ENCODE measurements at places on chromosomes 11 and 22. TPM values are rescaled to one million over a fixed set of nuclear protein-coding genes. Genes with fewer than 3 reads are reported as not detected.

DNA sequence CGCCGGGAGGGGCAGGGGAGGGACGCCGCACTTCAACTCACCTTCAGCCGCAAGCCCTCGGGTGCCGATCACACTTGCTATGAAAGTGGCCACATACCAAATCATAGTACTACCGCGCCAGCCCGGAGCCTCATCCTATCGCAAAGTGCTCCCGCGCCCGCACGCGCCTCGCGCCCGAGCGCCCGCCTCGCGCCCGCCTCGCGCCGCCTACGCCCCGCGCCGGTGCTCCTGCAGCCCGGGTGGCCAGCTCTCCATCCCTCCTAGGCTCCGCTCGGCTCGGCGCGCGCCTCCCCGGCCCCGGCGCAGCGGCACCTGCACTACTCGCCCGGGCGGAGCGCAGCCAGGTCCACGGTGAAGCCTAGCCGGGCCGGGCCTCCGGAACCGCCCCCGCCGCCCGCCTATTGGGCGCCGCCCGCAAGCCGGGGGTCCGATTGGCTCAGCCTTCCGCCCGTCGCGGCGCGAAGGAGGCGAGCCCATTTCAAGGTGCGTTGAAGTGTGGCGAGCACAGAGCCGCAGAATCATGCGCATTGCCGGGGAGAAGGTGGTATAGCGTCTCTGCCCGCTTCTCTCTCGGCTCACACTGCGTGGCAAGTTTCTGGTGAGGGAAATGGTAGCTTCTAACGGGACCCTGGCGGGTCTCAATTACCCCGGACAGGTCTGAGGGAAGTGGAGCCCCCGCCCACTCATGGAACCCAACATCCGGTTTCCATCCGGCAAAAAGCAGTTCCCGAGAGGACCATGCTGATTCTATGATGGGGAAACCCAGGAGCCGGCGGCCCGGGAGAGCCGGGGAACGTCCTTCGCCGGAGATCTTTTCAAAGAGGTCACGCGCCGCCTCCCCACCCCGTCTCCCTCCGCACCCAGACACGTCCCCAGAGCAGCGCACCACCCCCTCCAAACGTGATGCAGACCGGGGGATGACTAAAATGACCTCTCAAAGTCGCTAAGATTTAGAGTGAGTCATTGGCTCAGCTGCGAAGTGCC lies at the start of gene IGSF9B:
Gene IGSF9B, minus strand, starts transcription at position 319 of the 984 bp plus-strand sequence. Its CDS starts 214 bp downstream, at position 105.
- DNase-seq: peak; percentile 98

MUC2 gene
- total RNA-seq: not detected

OR52H1 gene
- total RNA-seq: not detected

- DNase-seq: peak; percentile 81
These were observed 47.3 kb downstream of the CCDC81 start for GRCh38 chr11:86421946-86422345.

FBLN1 gene
- total RNA-seq: 305 TPM

PDGFD gene
- total RNA-seq: 4.8 TPM

- peak; percentile 75 for DNase-seq
These were observed 26.2 kb upstream of the GCAT start for GRCh38 chr22:37781434-37782059.

- peak; percentile 96 for DNase-seq
These were observed 528 bp upstream of the ARRB1 start for GRCh38 chr11:75351791-75352587.

OR52I1 gene
- not detected for total RNA-seq

GRCh38 chr22:27312966-27313855 lies 488.3 kb downstream of the MN1 start:
- no peak for DNase-seq

THY1 gene
- 19.3 TPM for total RNA-seq

DNA sequence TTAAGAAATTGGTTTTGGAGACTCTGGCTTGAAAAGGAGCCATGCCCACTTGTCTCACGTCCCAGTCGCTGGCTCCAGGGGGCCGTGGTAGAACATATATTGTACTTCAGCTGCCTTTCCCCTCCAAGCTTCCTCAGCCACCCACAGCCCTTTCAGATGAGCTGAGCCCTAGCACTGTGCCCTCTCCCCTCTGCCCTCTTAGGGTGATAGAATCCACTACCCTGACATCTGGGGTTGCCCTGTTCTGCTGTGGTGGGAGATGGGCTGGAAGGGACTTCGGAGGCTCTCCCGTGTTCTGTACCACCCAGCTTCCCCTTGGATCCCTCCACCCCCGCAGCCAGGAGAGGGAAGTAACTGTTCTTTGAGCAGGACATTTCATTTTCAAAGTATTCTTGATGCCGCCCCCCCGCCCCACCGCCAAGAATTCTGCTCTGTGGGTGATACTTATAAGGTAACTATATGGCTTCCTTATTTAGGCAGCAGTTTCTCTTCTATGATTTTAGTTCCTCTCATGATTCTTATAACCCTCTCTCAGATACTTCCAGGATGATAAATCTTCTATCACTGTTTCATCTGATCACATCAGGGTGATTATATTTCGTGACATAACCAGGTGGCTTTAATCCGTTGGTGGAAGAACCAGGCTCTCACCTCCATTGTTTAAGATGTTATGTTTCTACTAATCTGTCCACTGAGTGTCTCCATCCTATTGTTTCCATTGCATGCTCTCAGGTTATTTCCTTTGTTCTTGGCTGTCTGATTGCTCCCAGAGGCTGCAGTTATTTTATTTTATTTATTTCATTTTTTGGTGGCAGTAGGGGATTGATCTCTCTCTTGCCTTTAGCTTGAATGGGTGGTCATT lies 24.1 kb downstream of the ZBTB16 start:
- no peak for DNase-seq

DNA sequence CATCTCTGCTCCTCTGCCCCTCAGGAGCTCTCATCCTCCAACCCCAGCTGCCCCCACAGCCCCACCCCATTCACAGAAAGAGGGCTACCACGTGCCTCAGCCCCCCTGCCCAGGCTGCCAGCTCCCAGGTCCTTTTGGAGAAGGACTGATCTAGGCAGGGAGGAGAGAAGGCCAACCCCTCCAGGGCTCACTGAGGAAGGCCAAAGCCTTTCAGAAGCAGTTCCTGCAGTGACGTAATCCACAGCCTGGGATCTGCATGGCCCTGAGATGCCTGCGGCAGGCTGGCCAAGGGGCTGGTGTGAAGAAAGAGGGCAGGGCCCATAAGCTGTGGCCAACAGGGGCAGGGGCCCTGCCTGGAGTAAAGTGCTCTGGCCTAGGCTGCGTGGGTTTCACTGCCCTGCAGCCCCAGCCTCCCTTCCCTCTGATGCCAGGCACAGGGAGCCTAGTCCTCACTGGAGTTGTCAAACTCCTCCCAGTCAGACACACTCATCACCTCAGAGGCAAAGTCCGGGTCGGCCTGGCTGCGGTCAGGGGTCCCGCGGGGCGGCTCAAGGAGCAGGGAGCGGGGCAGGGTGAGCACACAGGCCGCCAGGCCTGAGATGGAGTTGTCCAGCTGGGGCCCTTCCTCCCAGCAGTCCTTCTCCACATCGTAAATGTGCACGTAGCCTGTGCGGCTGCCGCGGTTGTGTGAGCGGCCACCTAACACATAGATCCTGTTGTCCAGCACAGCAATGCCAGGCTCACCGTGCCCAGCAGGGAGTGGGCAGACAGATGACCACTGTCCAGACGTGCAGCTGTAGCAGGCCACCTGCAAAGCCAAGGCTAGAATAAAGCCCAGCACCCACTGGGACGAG lies 4.2 kb upstream of the SCARF2 start:
- peak; percentile 47 for DNase-seq

GRCh38 chr22:40261783-40262182 lies 84.1 kb downstream of the TNRC6B start:
- no peak for DNase-seq

INS gene
- not detected for total RNA-seq

RFPL1 gene
- not detected for total RNA-seq

DNA sequence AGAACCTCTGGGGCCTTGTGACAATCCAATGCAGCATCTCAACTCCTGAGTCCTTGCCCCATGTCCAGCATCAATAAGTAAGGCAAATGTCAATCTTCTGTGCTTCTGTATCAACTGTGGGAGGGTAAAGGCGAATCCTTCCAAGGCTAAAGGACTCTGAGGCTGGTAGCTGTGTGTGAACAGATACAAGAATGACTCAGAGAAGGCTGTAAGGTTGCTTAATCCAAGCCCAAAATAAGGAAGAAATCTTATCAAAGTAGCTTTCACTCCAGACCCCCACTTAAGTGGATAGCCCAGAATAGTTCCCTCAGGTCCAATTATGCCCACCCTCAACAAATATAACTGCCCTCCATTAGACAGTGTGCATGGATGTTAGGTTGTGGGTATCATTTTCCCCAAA lies 28.1 kb upstream of the SCGB1A1 start:
- DNase-seq: no peak

C22orf42 gene
- total RNA-seq: 1.5 TPM

GRCh38 chr11:102318469-102318868 lies 1.2 kb downstream of the BIRC3 start:
- no peak for DNase-seq

INCENP gene
- 52.4 TPM for total RNA-seq

- no peak for DNase-seq
These were observed 1404.2 kb downstream of the BRD1 start for GRCh38 chr22:48423481-48423911.

ZNF70 gene
- 3.9 TPM for total RNA-seq

DNA sequence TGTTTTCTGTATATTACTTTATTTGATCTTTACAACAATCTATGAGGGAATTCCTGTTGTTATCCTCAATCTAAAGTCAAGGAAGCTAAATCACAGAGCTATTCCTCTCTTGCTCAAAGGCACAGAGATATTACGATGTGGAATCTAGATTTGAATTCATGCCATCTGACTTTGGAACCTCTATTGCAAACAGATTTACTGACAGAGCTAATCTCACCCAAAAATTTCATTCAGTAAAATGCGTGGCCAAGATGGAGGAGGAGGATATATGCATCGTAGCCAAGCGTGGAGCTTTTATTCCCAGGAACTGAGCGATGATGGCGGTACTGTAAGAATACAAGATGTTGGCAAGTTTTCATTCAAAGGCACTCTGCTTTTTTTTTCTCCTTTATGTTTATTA lies 791.8 kb downstream of the CNTN5 start:
- no peak for DNase-seq

- no peak for DNase-seq
These were observed 722.6 kb downstream of the TBC1D22A start for GRCh38 chr22:47484960-47485569.

GRCh38 chr11:7793233-7793632 lies 3.5 kb downstream of the OR5P2 start:
- no peak for DNase-seq

DNA sequence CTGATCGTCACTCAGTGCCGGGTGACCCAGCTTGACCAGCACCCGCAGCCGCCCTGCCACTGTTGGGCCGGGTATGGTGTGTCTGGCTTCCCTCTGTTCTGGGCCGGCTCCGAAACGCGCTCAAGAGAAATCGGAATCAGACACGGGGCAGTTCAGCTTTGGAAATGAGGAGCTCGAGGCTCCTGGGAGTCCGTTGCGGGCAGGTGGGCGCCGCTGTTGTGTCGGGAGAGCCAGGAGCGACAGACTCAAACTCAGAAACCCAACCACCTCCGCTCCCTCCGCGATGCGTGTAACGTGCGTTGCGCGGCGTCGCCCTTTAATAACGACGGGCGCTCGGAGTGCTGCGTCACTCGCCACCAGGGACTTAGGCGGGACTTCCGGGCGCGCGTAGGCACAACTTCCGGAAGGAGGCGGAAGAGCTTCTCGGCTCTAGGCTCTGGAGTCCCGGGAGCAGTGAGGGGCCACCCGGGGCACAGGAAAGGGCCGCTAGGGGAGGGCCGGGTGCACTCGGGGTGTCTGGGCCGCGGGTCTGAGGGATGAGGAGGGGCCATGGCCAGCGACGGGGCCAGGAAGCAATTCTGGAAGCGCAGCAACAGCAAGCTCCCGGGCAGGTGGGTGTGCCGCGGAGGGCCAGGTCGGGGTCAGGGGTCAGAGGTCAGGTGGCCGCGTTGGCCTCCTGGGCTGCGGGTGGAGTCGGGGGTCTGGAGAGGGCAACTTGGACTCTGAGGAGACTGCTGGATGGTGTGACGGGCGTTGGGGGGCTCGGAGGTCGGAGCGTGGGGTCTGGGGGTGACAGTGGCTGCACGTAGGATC lies at the start of gene TBC1D22A:
Gene TBC1D22A, plus strand, starts transcription at position 413 of the 813 bp plus-strand sequence. Its CDS starts 137 bp downstream, at position 550.
- DNase-seq: peak; percentile 97

DNA sequence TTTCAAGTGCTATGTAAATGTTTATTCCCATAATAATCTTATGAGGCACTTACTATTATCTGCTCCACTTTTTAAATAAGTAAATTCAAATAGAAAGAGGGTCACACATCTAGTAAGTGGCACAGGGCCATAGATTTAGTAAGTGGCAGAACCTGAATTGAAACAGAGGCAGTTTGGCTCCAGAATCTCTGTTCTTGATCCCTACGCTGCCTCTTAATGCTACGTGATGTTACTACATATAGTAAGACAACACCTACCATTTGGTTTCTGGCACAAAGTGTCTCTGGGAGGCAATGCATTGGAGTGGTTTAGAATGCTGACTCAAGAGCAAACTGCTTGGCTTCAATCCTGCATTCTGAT lies 1018.3 kb downstream of the DLG2 start:
- no peak for DNase-seq

GRCh38 chr22:39661842-39662685 lies 91.5 kb downstream of the CACNA1I start:
- peak; percentile 98 for DNase-seq

DNA sequence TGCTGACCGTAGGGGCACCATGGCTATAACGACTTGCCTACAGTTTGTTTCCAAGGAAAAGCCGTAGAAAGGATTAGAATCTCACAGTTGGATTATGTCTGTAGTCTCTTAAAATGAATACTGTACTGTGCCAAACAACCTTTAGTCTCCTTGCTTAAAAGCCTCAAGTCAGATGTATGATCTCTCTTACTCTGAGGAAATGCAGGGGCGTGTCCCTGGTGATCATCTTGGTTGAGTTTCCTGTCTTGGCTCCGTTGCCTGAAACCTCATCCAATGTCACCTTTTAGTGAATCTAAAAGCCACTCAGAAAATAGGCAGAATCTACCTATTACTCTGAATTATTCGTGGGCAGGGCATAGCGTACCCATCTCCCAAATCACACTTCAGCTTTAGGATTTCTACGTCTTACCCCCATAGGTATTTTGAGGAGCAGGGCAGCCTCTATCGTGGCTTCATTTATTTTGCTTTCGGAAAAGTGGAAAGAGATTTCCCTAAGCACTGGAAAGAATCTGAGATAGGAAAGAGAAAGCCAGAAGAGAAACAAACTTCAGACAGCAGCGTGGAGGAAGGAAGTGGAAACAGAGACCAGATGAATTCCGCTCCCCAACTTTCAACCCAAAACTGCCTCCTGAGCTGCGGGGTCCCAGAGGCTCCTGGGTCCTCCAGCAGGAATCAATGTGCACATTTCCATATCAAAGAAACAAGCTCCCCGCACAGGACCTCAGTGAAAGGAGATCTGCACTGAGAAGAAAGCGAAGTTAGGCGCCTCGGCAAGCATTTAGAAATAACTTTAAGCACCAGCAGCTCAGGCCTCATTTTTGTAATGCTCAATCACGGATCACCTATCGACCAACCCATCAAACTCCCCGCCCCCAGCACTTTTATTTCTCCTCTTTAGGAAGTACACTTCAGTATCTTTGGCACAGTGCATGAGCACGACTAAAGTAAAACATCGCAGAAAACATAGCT lies 245.8 kb downstream of the ETS1 start:
- DNase-seq: peak; percentile 42

KCTD17 gene
- total RNA-seq: 34.3 TPM

- peak; percentile 57 for DNase-seq
These were observed 4.2 kb downstream of the PLAAT3 start for GRCh38 chr11:63609971-63610580.

OR8J1 gene
- not detected for total RNA-seq

STIP1 gene
- 230 TPM for total RNA-seq

DKK3 gene
- total RNA-seq: 18.8 TPM

- no peak for DNase-seq
These were observed 56.5 kb upstream of the BLID start for GRCh38 chr11:122172352-122173073.

NOX4 gene
- 1.1 TPM for total RNA-seq

KRTAP5-8 gene
- total RNA-seq: not detected

Data from endodermal cell (in vitro differentiated cells).